ENCODE measurements at places on chromosomes 4 and X. TPM values are rescaled to one million over a fixed set of nuclear protein-coding genes. Genes with fewer than 3 reads are reported as not detected.

Gene G3BP2
- 178 TPM for total RNA-seq

Gene TBX22
- total RNA-seq: 0.09 TPM

DNA sequence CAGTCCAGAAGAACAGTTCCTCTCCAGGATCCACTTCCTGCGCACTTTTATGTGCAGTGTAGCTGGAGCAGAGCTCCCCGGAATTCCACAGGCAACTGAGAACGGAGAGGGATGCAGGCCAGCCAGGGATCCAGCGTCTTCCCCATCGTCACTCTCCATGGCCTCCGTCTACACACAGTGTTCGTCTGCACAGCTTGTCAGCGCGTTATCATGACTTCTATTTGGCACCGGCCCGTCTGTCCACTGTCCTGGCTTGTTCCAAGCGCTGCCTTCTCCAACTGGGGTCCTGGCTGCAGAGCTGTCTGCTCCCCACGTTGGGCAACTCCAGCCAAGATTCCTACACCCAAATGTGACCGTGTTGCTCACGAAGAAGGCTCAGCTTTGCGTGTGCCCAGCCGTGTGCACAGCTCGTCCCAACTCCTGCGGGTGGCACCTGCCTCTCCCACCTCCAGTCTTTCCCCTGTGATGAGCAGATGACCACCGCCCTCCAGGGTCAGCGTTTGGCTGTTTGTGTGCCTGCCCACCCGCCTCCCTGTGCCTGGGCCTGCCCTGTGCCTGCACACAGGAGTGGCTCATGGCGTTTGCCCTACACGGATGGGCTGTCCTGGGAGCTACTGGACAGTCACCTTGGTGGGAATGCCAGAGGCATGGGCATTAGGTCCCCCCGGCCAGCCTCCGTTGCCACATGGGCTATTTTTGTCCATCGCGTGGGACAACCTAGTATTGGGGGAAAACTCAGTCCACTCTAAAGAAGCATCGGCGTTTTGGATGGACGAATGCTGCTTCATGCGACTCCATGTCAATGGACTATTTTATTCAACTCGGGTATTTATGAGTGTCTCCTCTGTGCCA lies 2.2 kb upstream of the CTBP1 start:
- DNase-seq: no peak

Gene USP53
- total RNA-seq: 26.8 TPM

DNA sequence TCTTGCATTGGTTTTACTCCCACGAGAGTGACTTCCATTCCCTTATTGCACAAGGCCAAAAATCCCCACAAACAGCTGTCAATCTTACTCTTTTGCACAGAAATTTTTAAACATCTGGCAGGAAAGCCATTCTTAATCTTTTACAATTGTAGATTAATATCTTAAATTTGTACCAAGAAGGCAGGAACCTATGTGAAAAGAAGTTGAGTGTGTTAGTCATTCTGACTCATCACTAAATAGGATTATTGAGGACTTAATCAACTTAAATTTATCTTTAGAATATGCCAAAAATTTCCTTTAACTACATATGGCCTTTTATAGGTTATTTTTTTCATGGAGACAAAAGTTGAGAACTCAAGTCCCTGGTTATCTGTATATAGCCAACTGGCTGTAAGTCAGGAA lies 49.0 kb upstream of the VEGFC start:
- no peak for DNase-seq
